ENCODE measurements at places on chromosomes 2 and 18.

DNA sequence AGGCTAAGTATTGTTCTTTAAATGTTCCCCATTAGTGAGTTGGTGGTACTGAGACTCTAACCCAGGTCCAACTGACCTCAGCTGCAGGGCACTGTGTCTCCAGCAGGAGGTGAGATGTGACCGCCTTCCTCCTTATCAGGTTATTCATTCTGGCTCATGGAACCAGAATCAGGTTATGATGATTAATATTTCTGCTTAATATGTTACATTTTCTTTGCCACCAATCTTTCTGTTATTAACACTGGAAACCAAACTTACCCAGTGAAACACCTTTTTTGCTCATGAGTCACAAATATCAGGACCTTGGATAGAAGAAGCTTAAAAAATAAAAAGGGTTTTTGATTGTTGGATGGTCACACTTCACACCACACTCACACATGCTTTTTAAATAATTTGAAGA, 85.4 kb downstream of the DPP4 start:
- no peak for DNase-seq

DNA sequence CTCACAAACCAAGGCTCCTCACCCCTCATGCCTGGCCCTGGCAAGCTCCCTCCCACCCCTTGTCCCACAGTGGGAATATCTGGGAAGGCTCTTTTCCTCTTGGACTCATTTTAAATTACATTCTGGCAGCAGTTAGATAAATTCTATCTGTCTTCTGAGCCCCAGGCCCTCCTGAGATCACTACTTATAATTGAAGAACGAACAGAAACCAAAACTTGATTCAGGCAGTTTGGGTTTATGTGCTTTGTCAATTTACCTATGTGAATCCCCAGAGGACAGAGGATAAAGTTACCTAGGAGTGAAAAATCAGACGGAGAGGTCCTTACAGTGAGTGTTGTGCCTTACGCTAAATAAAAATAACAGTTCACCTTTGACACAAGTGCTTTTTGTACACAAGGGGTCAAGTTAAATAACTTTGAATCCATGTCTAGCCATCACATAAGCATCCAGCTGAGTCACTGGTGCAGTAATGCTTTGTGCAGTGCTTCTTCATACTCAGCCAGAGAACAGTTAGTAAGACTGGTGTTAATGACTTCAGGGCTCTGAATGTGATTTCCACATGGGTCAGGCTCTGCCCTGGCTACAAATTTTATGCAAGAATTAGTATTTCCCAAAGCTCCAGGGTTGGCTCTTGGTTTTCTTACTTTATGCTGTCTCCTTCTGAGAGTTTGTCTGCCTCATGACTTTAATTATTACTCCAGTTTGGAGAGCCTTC, 329.3 kb downstream of the INSIG2 start:
- DNase-seq: peak; percentile 55

- no peak for DNase-seq
Measured at GRCh38 chr2:183093857-183094657, 15.5 kb downstream of the DUSP19 start.

- DNase-seq: no peak
Measured at GRCh38 chr18:3067165-3067661, 54.3 kb upstream of the LPIN2 start.

DNA sequence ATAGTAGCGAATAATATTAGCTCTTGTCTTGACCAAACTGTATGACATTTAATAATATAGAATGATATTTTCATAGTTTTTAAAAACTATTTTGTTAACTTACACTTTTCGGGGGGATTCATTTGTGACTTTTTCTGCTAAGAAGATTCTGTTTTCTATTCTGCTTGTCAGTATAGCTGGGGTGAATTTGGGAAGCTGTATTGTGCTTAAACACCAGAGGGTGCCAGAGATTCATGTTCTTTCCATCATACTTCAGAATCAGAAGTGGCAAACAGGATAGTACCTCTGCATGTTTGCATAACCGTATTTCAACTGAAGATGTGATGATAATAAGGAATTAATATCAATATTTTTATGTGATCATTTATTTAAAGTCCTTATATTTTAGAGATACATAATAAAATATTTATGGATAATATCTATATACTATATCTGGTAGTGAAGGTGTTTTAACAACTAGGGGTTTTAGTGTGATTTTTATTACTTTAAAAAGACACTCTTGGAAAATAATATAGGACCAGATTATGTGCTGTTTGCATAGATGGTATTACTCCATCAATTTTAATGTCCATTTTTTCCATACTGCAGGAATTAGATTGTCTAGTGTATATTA, 81.0 kb downstream of the TAF4B start:
- no peak for DNase-seq

GRCh38 chr2:191249156-191249813, 4.1 kb downstream of the MYO1B start:
- no peak for DNase-seq

GRCh38 chr2:181857483-181857882, 34.0 kb upstream of the ITPRID2 start:
- DNase-seq: no peak

DNA sequence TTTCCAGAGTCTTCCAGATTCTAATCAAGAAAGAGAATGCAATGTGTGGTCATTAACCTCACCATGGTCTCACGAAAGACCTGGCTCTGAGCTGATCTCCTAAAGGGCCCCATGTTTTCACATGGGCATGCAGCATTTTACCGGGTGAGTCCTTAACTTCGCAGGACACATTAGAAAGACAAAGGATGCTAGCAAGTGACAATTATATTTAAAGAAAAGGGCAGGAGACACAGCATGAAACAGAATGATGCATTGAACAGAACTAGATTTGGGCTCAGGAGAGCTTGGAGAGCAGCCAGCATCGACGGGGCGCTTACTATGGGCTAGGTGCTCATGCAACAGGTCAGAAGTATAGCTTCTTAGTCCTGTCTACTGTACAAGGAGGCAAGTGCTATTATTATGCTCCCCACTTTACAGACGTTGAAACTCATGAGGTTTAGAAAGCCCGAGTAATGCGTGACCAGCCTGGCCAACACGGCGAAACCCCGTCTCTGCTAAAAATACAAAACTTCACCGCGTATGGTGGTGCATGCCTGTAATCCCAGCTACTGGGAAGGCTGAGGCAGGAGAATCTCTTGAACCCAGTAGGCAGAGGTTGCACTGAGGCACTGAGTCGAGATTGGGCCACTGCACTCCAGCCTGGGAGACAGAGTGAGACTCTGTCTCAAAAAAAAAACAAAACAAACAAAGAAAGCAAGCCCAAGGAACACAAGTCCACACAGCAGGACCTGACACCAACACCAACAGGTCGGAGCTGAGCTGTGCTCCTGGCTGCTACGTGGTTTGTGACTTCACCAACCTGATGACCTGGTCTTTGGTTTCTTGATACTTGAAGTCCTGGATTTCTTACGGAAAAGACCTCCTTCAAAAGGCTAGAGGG, 16.1 kb downstream of the MBP start:
- DNase-seq: no peak

GRCh38 chr2:239034561-239035341, 186.9 kb downstream of the TWIST2 start:
- no peak for DNase-seq

- DNase-seq: peak; percentile 88
Measured at GRCh38 chr18:77108001-77108692, 24.4 kb downstream of the MBP start.

GRCh38 chr2:26850505-26850904, 2.6 kb downstream of the DPYSL5 start:
- no peak for DNase-seq

DNA sequence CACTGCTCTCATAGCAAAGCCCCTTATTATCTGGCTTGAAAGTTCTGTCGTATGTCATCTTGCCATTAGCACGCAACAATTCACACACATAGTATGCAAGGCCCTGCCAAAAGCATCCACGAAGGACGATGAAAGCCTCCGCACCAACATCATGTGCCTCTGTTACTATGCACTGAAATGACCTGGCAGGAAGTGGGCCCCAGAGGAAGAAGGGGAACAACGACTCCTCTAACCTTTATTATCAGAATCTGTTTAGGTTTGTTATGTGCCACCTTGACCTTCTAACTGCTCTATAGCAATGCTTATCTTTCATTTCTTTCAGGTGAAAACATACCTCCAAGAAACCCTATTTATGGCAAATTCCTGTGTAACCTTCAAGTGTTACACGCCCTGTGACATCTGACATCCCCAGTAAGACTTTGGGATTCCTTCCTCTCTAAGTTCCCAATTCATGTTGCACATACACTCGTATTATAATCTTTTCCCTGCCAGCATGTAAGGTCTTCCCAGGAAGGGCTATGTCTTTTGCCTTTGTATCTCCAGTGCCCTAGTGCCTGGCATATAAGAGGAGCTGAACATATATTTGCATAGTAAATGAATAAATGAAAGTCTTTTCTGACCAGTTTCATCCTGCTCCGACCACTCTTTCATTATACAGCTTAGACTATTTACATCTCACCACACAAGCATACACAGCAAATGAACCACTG, 7.0 kb upstream of the NDUFV2 start:
- DNase-seq: no peak

DNA sequence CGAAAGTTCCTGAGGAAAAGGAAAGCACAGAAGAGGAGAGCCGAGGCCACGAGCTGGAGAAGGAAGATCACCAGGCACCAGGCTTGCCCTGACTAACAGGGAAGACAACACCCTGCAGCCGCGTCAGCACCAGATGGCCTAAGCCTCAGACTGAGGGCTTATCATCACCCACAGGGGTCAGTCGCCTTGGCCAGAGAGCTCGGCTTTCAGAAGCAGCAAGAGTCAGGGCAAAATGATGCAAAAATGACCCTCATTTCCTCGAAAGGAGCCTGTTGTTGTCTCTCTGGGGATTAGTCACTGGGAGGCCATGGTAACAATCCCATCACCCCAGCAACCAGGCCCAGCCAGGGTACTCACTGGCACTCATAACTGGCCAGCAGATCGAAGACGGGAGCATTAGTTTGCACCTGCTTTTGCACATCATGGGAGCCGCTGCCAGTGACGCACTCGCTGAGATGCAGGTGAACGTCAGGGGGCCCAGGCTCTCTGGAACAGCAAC, 42.7 kb upstream of the ZFP36L2 start:
- DNase-seq: peak; percentile 92

Measured in GM04503 (cell line).